Cortex of kidney (tissue), 1 donor: ENCODE measurements at places on chromosomes 6 and 20.

DNA sequence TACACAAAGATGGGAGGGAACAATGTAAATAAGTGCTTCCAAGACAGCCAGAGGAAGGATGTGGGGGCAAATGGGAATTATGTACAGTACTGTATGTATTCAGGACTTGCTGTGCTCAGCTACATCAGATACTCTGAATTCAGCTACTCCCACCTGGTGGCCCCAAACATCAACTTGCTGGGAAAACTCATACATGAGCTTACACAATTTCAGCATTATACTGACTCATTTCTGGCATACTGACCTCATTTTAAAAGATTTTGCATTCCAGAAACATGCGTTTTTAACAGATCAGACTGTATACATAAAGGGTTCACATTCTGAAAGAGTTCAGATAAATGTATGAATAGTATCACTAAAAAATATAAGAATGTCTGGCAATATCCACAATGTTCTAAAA is 59.7 kb downstream of the GPX5 start:
- DNase-seq, result no peak

GRCh38 chr6:145506565-145506964 is 228.8 kb downstream of the EPM2A start:
- DNase-seq, result no peak

- no peak for DNase-seq
Observed at GRCh38 chr6:14882394-14883026, 363.4 kb upstream of the JARID2 start.

GRCh38 chr20:32357375-32357868 is 709 bp upstream of the ASXL1 start:
- DNase-seq, result peak; percentile 7

- DNase-seq, result no peak
Observed at GRCh38 chr6:129699659-129700058, 10.3 kb downstream of the ARHGAP18 start.

GRCh38 chr6:150324044-150324443 is 44.8 kb upstream of the IYD start:
- DNase-seq, result no peak

- no peak for DNase-seq
Observed at GRCh38 chr20:19212469-19212815, at the start of gene SLC24A3. Gene SLC24A3, plus strand, starts transcription at chr20:19212642.

GRCh38 chr20:53678990-53679596 is 85.5 kb upstream of the ZNF217 start:
- DNase-seq, result no peak

- no peak for DNase-seq
Observed at GRCh38 chr6:137342607-137343190, 123.5 kb upstream of the IFNGR1 start.

DNA sequence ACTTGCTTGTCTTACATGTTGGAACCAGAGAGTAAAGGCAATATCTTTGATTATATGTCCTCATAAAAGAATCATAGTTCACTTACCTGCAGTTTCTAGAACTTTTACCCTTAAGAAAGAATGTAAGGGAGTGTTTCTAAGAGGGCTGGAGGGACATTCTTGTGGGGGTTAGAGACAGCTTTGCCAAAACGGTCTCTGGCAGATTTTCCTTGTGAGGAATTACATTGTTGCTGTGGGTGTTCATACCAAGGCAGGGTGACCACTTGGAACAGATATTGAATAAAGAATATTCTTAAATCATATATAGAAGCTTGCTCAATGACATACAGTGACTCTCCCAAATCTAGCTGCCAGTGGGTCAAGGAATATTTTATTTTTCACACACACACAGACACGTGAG is 517.6 kb upstream of the SOX4 start:
- DNase-seq, result no peak

GRCh38 chr20:2699775-2700413 is 7.3 kb downstream of the EBF4 start:
- DNase-seq, result no peak
